ENCODE measurements at places on chromosomes 16 and 17.

DNA sequence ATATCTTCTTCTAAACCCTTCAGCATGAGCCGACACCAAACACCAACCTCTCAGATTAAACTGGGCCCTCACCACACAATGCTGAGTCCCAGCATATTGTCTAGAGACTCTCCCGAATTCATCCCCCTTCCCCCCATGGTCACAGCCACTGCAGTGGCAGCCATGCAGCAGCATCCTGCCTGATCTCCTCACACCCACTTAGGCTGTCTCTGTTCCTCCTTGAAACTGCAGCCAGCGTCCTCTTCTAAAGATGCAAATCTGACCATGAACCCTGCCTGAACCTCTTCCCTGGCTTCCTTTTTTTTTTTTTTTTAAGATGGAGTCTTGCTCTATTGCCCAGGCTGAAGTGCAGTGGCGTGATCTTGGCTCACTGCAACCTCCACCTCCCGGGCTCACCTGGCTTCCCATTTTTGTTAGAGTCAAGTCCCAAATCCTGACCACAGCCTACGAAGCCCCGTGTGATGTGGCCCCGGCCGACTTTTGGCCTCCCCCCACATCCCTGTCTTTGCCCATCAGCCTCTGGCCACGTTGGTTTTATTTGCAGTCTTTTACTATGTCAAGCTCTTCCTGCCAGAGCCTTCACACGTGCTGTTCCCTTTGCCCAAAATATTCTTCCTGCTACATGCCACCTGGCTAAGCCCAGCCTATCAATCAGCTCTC lies 2.8 kb downstream of the FA2H start:
- DNase-seq = no peak

- DNase-seq = peak; percentile 84
Measured at GRCh38 chr16:11836650-11837244, 14.6 kb downstream of the RSL1D1 start.

DNA sequence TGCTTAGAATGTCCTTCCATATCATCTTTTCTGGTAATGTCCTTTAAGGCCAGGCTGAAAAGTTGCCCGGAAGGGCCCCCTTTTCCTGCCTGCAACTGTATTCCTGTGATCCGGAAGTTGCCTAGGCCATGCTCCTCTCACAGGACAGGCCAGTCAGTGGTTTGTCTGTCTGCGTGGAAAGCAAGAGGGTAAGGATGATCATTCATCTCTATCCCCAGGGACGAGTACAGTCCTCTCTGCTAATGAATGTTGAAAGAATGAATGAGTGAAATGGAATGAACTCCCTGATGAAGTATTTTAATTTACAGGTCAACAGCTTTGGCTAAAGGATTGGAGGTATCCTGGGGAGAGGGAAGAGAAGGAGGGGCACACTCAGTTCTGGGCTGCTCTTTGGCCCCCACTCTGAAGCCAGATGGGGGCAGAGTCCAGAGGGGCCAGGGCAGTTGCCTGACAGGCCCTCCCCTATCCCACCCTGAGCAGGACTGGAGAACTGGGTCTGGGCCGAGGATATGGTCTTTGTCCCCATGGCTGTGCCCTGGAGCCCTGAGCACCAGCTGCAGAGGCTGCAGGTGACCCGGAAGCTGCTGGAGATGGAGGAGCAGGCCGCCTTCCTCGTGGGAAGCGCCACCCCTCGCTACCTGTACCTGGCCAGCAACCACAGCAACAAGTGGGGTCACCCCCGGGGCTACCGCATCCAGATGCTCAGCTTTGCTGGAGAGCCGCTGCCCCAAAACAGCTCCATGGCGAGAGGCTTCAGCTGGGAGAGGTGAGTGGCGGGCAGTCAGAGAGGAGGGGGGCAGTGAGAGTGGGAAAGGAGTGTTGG lies 3.2 kb downstream of the AOC3 start:
- DNase-seq = no peak

DNA sequence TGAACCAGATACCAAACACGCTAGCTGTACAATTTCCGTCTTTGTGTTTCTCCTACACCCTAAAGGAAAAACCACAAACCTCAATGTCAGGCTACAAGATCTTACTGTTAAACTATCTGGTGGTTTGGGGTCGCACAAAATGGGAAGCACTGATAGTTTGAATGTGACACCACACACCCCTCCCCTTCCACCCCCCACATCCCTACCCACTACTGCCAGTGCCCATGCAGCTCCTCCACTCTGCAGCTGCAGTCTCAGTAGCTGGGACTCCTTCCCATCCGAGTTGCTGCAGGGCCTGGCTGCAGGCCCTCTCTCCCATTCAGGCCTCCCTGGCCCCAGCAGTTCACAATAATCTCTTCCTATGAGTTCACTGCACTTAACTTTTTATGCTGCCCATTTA lies 18.4 kb downstream of the TRAP1 start:
- DNase-seq = no peak

DNA sequence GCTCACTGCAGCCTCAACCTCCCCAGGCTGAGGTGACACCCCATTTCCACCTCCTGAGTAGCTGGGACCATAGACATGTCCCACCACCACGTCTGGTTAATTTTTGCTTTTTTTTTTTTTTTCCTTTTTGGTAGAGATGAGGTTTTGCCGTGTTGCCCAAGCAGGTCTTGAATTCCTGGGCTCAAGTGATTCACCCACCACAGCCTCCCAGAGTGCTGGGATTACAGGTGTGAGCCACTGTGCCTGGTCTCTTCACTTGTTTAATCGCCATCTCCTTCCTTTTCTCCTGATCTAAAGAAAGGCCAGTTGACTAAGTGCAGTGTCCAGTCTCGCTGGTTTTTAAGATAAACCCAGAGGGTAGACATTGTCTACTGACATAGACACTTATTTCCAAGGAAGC lies 152.0 kb downstream of the C16orf95 start:
- DNase-seq = no peak

- no peak for DNase-seq
Measured at GRCh38 chr17:72984926-72985325, 107.6 kb downstream of the SLC39A11 start.

- DNase-seq = no peak
Measured at GRCh38 chr17:14094676-14095601, 25.6 kb downstream of the COX10 start.

GRCh38 chr17:82217530-82218204 lies 5.0 kb upstream of the CCDC57 start:
- peak; percentile 92 for DNase-seq
